Foreskin keratinocyte (primary cell): ENCODE measurements at places on chromosomes 2 and 18. TPM values are rescaled to one million over a fixed set of nuclear protein-coding genes. Genes with fewer than 3 reads are reported as not detected.

DNA sequence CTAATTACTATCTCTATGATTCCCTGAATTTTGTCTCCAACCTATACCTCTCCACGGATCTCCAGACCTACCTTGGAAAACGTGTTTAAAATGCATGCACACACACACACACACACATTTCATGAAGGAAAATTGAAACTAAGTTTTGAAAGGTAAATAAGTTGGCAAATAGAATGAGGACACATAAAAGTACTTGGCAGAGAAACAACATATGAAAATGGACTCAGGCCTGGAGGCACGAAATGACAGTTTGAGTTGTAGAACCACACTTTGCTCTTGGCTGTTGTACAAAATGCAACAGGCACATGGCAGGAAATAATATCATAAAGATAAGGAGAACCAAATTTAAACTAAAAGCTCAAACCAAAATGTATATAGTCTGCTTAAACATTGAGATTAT is 868.1 kb upstream of the CNTNAP5 start:
- DNase-seq = no peak

DNA sequence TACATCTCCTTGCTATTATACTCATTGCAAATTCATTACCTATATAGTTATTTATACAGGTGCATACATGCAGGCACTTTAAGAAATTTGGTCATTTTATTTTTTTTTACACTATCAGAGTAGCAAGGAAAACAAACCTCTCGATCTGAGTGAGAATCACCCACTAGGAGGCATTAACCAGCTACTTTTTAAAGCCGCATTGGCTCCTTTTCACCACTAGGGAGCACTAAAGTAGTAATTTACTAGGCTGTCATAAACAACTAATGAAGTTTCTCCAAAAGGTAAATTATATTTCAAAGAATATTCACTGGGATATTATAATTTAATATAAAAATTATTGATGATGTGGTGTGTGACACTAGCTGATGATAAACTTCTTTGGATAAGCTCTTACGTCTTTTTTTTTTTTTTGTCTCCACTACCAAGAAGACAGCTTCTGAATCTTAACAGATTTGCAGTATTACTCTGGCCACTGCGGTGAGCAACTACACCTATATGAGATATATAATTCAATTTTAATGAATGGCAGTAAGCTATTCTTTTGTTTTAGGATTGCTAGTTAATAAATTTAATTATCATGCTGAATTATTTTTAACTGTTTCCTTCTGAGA is 101.9 kb downstream of the NOL4 start:
- DNase-seq = peak; percentile 43

DNA sequence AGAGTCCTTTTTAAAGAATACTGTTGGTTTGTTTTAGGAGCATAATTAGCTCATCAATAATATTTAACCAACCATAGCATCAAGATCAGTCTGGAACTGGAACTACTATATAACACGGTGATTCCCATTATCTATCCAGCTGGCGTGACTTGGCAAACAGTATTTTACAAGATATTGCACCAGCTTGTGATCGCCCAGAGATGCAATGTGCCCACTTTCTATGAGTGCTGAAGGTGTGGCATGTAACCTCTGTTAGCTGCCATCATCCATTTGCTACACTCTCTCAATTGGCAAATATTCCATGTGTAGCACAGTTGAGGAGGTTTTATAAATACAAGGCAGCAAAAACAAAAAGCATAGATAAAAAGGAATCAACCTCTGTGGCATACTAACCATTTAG is 64.9 kb downstream of the FIGN start:
- no peak for DNase-seq

DNA sequence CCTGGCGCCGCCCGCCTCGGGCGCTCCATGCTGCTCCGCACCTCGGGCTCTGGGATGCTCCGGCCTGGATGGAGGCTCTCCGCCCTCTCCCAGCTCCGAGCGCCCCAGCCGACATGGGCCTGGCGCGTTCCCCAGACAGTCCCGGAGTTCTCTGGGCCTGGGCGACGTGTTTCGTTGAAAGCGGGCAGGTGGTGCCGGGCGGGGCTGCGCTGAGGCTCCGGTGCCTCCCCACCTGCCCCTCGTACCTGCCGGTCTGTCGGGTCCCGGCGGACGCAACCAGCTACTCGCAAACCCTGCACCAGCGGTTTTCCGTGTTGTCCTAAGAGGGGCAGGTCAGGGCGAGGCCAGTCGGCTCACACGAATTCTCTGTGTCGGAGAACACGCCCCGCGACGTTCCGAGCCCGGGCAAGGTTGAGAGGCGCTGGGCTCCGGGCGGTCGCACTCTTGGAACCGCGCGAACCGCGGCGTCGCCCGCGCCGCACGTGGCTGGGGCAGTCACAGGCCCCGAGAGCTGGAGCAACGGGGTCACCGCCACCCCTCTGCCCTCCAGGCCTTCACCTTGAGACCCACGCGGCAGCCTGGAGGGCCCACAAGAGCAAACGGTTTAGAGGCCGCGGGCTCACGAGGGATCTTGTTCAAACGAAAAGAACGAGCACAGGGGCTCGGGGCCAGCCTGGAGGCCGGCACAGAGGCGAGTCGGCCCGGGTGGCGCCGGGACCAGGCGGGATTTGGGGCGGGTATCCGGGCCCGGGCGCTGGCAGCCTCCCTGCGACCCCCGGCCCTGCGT is 4.2 kb upstream of the SIX2 start:
- DNase-seq = no peak

DNA sequence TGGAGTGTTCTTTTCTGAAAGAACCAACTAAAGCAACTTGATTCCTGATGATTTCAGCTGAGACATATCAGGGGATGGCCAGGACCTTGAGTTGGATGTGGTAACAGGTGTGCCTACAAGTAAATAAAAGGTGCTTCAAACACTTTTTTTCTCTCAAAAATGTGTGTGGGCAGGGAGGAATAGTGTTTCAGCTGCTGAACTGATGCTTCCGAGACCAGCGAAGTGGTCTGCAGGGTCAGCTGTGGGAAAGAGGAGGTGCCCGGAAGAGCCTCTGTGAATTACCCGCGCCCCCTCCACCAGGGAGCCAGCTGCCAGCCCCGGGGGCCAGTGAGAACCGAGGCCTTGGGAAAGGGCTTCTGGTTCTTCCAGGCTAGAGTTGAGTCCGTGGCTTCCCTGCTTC is 249.3 kb downstream of the GBX2 start:
- DNase-seq = no peak

DNA sequence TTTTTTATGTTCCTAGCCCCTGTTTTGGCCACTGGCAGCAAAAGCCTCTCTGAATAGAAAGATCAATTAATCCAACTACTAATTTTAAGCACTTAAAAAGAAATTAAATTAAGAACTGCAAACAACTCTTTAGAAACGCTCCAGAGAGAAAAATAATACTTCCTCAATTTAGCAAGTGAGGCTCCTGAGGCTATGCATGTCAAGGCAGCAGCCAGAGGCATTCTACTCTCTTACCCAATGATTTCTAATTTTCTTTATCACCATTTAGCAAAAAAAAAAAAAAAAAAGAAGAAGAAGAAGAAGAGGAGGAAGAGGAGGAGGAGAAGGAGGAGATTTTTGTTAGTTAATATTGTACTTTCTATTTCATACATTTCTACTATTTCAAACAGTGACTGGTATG is 68.5 kb downstream of the TMEM237 start:
- DNase-seq = no peak

GRCh38 chr2:8371653-8372052 is 310.2 kb upstream of the ID2 start:
- DNase-seq = no peak

GRCh38 chr2:241499146-241499965 is 9.0 kb downstream of the STK25 start:
- DNase-seq = no peak

GRCh38 chr2:31197166-31197565 is 20.1 kb downstream of the CAPN14 start:
- DNase-seq = peak; percentile 72

DNA sequence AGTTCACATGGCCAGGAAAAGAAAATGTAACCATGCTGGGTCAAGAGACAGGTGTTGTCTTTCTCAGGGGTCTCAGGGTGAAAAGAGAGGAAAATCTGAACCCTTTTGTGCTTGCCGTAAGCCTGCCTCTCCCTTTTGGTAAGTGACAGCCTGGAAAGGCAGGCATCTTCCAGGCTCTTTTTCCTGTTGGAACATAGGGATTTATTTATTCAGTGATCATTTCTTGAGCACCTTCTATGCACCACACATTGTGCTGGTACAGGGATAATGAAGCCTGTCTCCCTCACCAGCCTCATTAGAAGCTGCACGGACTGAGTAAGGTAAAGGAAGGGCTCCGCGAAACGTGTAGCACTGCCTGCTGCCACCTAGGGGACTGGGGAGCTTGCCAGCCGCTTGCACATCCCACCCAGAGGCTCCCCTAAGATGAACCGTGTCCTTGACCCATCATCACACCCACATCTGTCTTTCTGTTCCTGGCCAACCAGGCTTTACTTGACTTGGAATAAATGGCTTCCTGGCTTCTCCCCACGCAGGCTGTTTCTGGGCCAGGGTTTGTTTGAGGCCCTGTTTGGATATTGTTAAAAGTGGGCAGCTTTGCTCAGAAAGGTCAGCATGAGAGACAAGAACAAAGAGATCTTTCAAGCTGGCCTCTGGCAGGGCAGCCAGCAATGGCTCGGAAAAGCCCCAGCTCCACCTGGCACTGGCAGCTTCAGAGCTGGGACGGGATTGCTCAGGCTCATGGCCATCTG is 73.3 kb upstream of the MCFD2 start:
- no peak for DNase-seq

DNA sequence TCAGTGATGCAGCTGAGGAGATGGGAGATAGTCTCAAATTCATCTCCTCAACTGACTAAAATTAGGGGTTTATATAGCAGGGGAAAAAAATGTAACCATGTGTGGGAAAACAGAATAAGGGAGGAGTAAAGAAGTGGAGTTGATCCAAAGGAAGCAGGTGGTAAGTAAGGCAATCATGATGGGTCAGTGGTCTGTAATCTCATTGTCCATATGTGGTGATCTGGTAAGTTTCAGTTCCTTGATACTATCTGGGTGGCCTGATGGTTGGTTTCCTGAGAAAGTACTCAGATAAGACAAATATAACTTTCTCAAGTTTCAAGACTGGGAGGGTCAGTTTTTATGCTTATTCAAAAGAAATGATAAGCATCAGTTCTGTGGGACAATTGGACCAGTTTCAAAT is 312.3 kb upstream of the KCNJ3 start:
- DNase-seq = no peak

- no peak for DNase-seq
These were observed 513.7 kb upstream of the ID2 start for GRCh38 chr2:8168022-8168717.

DNA sequence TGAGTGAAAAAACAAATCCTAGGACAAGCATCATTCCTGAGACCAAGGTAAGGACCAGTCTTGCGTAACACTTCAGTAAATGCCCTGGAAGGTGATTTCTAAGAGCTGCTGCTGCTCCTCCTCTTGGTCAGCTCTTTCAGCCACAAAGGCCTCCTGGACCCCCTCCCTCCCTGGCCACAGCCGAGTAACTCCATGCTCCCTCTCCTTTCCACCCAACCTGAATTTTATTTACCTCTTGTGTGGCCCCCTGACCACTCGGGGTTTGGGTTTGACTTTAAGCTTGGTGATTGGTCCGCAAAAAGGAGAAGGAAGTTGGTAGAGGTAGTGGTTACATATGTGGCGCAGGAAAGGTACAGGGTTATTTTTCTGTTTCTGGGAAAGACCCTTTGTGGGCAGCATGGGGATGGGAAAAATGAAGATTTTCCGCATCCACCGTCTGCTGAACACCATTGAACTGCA is 9.2 kb downstream of the HTRA2 start:
- DNase-seq = no peak

DNA sequence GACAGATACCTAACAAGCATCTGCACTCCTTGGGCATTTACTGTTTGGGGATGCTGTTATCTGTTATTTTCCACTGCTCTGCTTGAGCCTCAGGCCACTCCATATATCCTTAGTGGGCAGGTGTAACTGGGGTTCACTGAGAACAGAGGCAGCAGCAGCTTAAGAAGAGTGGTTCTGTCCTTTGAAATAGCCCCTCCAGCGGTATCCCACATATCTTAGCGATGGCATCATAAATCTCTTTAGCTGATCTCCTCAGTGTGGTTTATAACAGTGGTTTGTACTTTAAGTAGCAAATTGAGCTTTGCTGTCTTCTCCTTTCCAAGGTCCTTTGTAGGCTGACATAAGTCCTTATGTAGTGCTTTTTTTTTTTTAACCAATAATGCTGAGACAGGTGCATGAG is 79.7 kb upstream of the RPRM start:
- DNase-seq = no peak

GRCh38 chr2:62302631-62303435 is 106.9 kb downstream of the B3GNT2 start:
- no peak for DNase-seq

- no peak for DNase-seq
These were observed 24.5 kb upstream of the TNP1 start for GRCh38 chr2:216884347-216884746.

DNA sequence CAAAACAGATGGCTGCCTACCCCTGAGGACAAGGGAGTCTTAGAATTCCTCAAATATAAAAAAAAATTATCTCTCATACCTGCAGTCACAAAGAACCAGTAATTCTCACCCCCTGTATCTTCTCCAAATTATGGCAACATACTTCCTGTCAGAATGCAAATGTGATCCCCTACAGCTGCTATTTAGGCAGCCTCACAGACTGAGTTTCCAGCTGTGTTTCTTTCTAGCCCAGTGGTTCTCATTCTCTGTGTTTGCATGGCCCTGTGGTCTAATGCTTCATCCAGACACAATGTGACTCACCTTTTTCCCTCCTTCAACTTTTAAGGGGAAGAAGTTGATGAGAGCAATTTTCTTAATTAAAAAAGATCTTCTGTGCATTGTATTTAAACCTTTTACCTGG is 726.3 kb downstream of the TSN start:
- no peak for DNase-seq

- no peak for DNase-seq
These were observed 215.3 kb downstream of the ANAPC1 start for GRCh38 chr2:111668741-111669140.

DNA sequence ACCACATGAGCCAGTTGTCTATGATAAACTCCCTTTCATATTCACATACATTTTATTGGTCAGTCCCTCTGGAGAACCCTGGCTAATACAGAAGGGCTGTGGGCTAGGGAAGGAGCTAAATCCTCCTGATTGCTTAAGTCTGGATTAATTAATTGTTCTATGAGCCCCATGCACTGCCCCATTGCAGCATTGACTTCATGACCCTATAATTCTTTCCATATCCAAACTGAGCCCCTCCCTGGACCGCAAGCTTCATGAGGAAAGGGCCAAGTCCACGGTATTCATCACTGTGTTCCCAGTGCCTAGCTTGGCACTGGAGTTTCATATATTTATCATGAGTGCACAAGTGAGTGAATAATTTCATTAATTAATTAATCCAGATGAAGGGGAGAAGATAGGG is 124.0 kb downstream of the MBD2 start:
- DNase-seq = no peak

- DNase-seq = peak; percentile 31
These were observed 131.6 kb downstream of the CDH2 start for GRCh38 chr18:28045176-28045810.

Gene UGT1A6
- total RNA-seq = 14.0 and 15.8 TPM in 2 replicates

Gene C2orf74
- total RNA-seq = 21.5 and 22.6 TPM in 2 replicates

Gene ZNF396
- 0.42 and 0.44 TPM in 2 replicates for total RNA-seq

Gene KIAA1328
- total RNA-seq = 4.7 and 4.9 TPM in 2 replicates

Gene CRACDL
- 2.3 and 2.4 TPM in 2 replicates for total RNA-seq

Gene SANBR
- total RNA-seq = 11.0 and 11.5 TPM in 2 replicates

Gene ALPI
- not detected in 2 replicates for total RNA-seq

Gene MRPL30
- total RNA-seq = 37.0 and 38.2 TPM in 2 replicates

Gene GKN1
- 0.41 TPM in 1 of 2 replicates, not detected in the other for total RNA-seq

Gene SFXN5
- 7.3 and 9.7 TPM in 2 replicates for total RNA-seq

Gene NTSR2
- not detected in 2 replicates for total RNA-seq

Gene SLC4A3
- 14.4 and 17.1 TPM in 2 replicates for total RNA-seq

Gene REG3G
- total RNA-seq = not detected in 2 replicates

Gene CPSF3
- 59.3 and 60.7 TPM in 2 replicates for total RNA-seq

Gene ANTXR1
- total RNA-seq = 30.3 and 31.0 TPM in 2 replicates

Gene WIPF1
- total RNA-seq = 5.2 and 5.8 TPM in 2 replicates

Gene IL18R1
- total RNA-seq = 2.2 and 4.0 TPM in 2 replicates
